Right hindlimb (tissue), 1 donor: ENCODE measurements at places on chromosomes 2 and 18.

- no peak for DNase-seq
These were observed 49.9 kb downstream of the MYO7B start for GRCh38 chr2:127585270-127585807.

GRCh38 chr18:6174983-6175745 lies 239.5 kb downstream of the L3MBTL4 start:
- no peak for DNase-seq

- no peak for DNase-seq
These were observed 341.1 kb downstream of the CYRIA start for GRCh38 chr2:16324544-16324937.

GRCh38 chr2:8018956-8019355 lies 662.9 kb upstream of the ID2 start:
- DNase-seq, result no peak

DNA sequence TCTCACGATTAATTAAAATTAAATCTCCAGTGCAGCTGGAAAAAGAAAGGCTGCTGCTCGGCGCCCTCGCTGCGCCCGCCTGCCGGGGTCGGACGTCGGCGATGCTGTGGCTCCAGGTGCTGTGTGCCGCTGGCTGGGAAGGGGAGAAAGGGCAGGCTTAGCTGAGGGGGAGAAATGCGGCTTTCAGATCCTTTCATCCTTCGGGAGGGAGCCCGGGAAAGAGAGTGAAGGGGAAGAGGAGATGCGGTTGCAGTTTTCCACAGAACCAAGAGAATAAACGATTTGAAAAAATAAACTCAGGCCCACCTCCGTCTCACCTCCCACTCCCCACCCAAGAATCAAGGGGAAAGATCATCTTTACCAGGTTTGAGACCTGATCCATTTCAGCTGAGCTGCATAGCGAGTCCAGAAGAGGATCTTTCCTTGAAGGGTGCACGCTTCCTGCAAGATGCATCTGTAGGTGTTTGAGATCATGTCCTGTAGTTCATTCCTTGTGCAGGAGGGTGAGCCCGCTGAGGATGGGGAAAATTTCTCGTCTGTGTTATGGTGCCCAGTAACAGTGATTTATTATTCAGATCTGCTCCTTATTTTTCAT lies 495 bp downstream of the TMEM169 start:
- DNase-seq, result peak; percentile 20

DNA sequence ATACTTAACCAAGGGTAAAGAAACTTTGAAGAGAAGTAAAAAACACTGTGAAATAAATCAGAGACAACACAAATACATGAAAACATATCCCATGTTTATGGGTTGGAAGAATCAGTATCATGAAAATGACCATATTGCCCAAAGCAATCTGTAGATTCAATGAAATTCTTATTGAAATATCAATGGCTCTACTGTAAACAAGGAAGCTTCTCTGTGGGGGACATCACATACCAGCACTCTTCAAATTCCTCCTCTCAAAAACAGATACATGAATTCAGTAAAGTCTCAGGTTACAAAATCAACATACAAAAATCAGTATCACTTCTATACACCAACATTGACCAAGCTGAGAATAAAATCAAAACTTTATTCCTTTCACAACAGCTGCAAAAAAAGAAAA lies 63.5 kb upstream of the CNTNAP5 start:
- no peak for DNase-seq

DNA sequence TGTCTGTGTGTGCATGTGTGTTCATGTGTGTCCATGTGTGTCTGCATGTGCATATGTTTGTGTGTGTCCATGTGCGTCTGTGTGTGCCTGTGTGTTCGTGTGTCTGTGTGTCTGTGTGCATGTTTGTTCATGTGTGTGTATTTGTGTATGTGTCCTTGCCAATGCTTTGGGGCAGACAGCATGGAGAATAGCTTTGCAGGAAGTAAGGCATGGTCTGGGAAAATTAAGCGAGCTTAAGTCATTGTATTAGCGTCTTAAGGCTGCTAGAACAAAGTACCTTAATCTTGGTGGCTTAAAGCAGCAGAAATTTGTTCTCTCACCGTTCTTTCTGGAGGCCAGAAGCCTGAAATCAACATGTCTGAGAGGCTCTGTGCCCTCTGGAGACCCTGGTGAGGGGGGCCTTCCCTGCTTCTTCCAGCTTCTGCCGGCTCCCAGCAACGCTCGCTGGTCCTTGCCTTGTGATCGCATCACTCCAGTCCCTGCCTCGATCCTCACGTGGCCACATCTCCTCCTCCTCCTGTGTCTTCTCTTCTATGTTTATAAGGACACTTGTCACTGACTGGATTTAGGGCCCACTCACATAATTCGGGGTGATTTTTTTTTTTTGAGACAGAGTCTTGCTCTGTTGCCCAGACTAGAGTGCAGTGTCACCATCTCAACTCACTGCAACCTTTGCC lies 3.8 kb downstream of the NEU2 start:
- no peak for DNase-seq

- DNase-seq, result no peak
These were observed 6.5 kb downstream of the DGUOK start for GRCh38 chr2:73933194-73933593.

DNA sequence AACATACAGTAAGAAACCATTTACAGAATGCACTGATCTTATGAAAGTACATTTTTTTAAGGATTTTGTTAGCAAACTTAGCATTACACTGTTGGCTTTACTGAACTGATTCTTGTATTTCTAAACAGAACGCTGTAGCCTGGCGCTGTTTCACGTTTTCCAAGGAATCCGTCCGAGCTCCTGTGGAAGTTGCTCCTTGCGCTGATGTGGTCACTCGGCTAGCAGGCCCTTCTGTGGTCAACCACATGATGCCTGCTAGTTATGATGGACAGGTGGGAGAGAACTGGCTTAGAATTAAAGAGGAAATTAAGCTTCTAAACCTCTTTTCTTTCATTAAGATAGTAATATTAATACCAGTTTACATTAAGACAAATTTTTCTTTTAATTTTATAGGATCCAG lies 76.8 kb downstream of the CEP192 start:
- DNase-seq, result no peak

DNA sequence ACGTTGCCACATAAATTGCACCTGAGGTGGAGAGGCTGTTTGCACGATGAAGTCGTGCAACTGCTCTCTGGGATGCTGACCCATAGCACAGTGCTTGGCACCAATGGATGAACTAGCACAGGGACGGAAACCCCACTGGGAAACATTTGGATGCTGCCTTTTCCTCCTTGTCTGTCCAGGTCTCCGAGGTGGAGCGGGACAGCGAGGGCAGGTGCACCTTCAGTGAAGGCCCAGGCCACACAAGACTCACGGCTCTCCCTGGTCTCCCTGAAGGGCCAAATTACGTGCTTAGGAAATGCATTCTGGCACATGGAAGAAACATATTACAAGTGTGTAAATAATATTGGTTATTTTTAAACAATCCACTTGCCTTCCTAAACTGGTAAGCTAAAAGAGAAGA lies 70.3 kb downstream of the TPO start:
- DNase-seq, result no peak

DNA sequence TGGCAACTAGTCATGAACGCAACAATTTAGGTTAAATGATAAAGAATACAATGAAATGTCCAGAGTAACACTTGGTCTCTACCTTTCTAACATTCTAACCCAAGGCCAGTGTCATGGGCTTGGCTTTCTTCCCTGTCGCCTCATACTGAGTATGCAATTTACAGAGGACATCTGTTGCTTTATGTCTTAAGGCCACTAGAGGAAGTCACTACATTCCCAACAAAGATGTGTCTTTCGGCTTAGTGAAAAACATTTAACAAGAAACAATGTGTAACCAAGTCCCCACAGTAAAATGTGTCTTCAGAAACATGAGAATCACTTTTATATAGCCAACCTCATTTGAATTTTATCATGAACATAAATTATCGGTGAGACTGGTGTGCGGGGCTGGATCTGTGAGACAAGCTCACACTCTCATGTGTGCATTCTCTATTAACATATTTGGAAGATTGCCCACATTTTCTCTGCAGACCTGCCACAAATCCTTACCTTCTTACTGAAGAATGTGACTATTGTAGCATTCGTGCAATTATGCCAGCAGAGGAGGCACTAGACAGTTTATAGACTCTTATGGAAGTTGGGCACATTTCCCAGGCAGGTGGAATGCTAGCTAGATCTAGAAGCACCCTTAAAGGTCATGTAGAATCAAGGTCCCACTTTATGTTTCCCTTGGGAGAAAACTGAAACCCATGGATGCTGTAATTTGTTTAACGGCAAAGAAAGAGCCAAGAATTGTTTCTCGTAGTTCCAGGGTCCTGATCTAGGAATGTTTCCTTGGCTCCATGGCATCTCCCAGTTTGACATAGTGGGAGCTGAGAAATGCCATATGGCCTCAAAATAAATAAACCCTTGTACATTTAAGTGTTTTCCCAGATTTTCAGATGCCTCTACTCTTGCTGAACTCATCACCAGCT lies 101.8 kb downstream of the CD226 start:
- DNase-seq, result no peak

DNA sequence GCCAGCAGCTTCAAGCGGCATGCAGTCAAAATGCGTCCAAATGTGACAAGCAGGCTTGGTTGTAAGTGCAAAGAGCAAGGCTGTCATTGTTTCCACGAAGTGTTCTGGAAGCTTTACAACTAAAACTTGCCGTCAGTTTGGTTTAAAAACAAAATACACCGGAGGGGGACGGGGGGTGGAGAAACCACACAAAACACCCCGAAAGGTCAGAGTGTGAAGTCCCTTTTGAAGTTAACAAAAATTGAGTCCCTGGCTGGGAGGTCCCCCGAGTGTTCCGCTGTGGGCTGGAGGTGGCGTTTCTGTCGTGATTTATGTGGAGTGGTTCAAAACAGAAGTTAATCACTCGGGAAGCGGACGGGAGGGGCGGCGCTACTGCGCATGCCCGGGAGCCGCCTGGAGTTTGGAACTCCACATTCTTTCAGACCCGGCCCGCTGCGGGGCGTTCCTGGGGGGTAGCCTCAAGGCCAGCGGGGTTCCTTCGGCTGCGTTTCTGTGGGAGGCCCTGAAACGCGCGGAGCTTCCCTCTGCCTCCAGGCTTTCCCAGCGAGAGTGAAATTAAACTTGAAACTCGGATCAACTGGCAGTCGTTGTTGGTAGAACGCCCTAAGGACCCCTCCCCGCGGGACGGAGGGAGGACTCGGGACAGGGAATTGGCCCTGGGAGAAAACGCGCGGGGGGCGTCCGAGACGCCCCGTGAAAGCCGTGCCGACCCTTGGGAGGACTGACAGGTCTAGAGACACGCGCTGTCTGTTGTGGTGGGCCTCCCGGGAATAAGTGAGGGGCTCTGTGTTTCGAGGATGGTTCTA lies 1.4 kb downstream of the TGIF1 start:
- peak; percentile 96 for DNase-seq

DNA sequence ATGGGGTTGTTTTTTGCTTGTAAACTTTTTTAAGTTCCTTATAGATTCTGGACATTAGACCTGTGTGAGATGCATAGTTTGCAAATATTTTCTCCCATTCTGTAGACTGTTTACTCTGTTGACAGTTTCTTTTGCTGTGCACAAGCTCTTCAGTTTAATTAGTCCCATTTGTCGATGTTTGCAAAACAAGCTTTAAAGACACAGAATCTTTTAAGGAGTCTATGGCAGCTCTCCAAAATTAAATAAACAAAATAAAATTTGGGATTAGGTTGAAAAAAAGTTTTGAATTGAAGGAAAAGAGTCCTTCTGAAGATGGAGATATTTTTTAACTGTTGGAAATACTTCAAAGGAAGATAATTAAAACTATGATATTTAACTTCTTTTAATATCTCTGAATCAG lies 88.8 kb downstream of the MAP3K20 start:
- no peak for DNase-seq
